ENCODE measurements at places on chromosomes 7 and 10.

DNA sequence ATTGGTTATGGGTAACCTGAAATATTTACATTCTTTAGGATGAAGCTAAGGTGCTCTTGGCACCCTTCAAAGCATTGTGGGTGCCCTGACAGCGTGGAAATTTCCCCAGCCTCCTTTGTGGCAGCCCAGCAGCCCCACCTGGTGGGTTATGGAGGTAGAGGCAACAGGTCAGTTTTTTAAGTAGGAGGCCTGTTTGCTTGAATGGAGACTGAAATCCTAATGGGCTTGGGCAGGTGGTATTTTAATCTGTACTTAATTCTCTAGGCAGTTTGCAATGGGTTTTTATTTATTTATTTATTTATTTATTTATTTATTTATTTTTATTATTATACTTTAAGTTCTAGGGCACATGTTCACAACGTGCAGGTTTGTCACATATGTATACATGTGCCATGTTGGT lies 139.4 kb downstream of the EPC1 start:
- DNase-seq = peak; percentile 79

GRCh38 chr10:99658622-99659030 lies 683 bp upstream of the ENTPD7 start:
- peak; percentile 82 for DNase-seq

DNA sequence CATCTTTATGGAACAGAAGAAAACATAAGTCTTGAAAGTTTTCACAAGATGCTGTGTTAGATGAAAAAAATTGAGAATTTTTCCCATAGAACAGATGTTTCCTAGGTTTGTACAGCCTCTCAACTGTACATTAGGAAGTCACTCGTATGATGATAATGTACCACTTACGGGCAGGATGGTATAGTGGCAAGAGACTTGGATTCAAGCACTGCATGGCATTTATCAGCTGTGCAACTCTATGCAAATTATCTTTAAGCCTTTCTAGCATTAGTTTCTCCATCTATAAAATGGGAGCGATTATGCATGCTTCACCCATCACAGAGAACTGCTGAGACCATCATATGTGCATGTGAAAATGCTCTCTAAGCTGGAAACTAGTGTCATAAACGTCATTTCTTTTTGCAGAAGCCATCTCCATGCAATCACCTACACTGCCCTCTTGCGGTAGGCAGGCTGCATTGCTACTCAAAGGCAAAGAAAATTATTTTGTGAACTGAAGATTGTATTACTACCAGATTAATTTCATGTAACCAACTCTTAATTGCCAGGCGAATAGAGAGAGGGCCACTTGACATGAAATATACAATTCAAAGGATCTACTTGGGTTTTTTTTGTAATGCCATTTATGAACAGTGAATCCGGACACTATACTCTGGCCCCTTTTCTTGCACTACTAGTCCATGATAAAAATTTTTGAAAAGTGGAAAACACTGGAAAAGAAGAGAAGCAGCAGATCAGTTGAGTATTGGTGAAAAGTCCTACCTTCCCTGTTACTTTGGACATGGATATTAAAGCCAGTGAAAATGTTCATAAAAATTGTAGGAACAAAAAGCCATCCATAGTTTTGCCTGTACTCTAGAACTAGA lies 102.3 kb downstream of the JAZF1 start:
- DNase-seq = peak; percentile 64

DNA sequence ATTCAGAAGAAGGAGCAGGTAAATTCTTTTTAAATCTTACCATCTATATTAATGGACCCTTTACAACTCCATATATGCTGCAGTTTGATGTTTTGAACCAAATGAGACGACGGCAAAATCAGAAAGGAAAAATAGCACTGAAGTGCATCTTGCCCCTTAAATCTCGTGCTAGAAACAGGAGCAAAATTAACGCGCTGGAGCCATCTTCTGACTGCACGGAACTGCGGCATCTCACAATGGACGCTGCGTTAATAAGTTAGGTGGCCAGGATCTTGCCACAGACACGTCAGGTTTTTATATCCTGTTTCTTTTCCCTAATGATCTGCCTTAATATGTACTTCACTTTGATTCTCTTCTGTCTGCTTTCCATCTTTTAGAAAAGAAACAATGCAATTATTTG lies 354.5 kb downstream of the TFEC start:
- DNase-seq = no peak

- no peak for DNase-seq
Measured at GRCh38 chr10:115957012-115957399, 316.0 kb downstream of the GFRA1 start.

DNA sequence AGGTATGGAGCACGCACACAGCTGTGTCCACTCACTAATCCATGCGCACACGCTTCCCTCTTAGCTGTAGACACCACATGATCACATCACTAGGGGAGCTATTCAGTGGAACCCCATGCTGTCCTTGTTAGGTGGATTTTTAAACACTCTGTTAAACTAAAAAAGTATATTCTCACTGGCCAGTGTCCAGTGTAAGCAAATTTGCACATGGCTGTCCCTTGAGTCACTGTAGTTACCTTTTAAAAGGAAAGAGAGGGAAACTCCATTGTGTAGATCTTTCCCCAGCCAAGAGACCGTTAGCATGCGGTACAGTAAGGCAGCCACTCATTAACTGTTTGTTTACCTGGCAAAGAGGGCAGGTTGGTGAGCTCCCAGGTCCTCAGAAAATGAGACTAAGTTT lies 81.6 kb upstream of the INSYN2A start:
- no peak for DNase-seq

- no peak for DNase-seq
Measured at GRCh38 chr7:66741710-66742049, 1.1 kb downstream of the RABGEF1 start.

DNA sequence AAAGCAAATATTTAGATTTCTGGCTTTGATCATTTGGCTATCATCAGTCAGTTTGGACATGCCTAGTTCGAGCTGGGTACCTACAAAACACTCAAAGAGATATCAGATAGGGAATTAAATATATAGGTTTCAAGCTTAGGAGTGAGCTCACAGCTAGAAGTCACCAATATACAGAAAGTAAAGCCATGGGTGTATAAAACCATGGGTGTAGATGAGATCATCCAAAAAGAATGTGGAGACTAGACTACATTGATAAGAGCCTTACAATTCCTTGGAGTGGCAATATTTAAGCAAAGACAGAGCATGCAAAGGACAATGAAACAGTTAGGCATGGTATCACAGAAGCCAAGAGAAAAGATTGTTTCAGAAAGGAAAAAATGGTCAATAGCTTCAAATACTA lies 7.2 kb upstream of the RALA start:
- no peak for DNase-seq

DNA sequence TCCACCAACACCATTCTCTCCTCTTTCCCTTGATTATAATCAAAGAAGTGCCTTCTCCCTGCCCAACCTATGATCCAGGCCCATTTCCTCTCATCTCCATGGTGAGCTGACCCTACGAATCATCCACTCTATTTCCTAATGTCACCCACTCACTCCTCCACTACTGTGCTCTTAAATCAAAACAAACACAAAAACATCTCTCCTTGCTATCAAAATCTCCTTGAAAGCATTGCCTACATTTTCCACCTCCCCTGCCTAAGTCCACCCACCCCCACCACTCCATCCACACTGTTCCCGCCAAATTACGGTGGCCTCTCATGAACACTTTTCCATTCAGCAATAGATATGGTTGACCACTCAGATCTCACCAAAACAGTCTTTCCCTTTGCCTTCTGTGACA lies 5.3 kb downstream of the DYDC1 start:
- no peak for DNase-seq

DNA sequence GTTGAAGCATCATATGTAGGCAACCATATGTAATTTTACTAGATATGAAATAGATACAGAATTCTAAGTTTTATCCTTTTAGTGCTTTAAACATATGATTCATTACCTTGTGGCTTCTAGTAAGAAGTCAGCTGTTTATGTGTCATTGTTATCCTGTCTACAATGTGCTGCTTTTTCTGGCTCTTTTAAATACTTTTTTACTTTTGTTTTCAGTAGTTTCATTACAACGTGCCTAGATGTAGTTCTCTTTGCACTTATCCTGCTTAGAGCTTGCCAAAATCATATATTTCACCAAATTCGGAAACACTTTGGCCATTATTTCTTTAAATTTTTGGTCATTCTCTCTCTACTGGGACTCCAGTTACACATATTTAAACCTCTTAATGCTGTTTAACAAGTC lies 26.4 kb downstream of the YAE1 start:
- no peak for DNase-seq

DNA sequence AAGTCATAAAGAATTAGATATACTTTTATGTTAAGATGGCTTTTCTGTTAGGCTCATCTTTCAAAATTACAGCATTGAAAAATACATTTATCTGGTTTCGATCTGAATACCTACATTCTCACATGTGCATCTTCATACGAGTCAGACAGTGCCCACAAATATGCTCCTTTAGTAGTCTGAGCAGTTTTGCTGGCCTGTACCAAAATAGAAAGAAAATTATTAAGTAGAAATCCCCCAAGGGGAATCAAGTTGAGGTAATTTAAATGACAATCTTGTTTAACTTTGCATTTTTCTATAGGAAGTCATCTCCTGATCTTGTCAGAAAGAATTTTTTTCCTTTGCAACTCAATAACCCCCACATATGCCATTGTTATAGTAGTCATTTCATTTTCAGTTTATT lies 287.4 kb upstream of the SEMA3D start:
- no peak for DNase-seq

- no peak for DNase-seq
Measured at GRCh38 chr7:128453836-128454804, 1.6 kb upstream of the HILPDA start.

- DNase-seq = no peak
Measured at GRCh38 chr7:116963234-116963633, 9.9 kb downstream of the ST7 start.

DNA sequence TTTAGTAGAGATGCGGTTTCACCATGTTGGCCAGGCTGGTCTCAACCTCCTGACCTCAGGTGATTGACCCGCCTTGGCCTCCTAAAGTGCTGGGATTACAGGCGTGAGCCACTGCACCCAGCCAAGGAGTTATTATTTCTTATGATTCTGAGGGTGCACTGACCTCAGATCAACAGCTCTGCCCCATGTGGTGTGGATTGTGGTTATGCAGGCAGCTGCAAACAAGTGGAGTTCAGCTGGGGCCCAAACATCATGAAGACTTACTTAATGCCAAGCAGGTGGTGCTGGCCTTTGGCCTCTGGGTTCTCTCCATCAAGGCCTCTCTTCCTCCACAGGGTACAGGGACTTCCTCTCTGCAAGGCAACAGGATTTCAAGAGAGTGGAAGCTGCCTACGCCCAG lies 45.1 kb upstream of the OPTN start:
- no peak for DNase-seq

GRCh38 chr7:39413636-39414223 lies 152.5 kb upstream of the YAE1 start:
- no peak for DNase-seq

DNA sequence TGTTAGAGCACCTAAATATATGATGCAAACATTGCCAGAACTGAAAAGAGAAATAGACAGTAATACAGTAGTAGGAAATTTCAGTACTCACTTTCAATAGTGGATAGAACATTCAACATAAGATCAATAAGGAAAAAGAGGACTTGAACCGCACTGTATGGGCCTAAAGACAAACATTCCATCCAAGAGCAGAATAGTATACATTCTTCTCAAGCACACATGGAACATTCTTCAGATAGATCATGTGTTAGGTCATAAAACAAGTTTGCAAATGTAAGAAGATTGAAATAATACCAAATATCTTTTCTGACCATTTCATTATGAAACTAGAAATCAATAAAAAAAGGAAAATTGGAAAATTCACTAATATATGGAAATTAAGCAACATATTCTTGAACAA lies 185.4 kb upstream of the FOXP2 start:
- no peak for DNase-seq

DNA sequence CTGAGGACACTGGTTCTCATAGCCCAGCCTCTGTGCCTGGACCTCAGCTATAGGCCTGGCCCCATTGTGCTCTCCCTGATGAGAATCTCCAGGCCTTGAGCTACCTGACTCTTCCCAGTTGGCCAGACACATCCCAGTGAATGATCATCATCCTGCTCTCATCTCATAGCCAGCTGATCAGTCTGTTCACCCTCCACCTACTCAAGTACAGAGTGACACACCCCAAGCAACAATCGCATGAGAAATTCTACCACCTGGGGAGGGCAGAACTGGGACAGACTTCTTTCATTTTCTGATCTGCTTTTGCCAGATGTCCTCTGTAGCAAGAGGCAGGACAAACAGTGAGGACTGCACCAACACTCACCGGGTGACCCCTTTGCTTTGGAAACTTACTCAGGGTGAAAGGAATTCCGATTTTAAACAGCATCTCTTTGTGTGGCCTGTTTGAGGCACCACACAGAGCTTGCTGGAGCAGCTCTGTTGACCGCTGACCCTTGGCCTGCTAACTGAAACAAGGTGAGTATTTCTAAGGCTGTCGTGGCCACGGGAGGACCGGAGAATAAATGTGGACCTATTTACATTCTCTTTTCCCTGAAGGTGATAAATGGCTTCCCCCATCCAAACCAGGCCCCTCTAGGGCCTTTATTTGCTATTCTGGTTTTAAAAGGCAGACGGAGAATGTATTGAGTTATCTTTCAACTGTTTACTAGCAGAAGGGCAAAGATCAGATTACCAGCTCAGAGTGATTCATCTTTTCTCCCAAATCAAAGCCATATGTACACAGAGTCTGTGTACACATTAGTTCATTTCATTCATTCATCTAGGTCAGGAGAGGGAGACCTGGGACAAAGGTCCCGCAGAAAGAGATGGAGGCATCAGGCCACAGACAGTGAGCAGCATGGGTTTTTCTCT lies 181.4 kb upstream of the TNS3 start:
- DNase-seq = no peak

DNA sequence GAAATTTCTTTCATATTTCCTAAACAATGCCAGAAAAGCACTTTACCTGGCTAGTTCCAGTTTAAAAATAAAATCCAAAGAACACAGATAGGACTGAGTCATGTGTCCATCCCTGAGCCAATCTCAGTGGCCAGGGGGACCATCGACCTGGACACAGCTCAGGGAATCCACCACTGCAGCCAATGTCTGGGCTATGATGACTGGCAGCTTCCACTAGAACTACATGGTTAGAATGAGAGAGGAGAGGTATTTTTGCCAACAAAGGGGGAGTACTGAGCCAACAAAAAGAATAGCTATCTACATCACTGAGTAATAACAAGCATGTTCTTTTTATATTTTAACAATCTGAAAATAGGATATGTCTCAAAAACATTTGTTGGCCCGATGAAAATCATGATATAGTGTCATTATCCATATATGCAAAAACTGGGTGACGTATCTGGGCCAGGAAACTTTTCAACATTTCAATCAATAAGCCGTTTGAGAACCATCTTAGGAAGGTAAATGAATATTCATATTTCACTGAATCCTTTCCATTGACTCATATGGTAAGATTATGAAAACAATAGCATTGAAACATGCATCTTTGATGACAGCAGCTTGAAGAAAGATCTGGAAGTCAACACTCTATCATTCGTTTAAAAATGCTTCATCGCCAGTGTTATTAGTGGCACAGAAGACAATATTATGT lies 104.0 kb downstream of the TPK1 start:
- DNase-seq = no peak
